Suppressor macrophage treated with lipopolysaccharide for 4 hours (primary cell): ENCODE measurements at places on chromosomes 6 and 20.

DNA sequence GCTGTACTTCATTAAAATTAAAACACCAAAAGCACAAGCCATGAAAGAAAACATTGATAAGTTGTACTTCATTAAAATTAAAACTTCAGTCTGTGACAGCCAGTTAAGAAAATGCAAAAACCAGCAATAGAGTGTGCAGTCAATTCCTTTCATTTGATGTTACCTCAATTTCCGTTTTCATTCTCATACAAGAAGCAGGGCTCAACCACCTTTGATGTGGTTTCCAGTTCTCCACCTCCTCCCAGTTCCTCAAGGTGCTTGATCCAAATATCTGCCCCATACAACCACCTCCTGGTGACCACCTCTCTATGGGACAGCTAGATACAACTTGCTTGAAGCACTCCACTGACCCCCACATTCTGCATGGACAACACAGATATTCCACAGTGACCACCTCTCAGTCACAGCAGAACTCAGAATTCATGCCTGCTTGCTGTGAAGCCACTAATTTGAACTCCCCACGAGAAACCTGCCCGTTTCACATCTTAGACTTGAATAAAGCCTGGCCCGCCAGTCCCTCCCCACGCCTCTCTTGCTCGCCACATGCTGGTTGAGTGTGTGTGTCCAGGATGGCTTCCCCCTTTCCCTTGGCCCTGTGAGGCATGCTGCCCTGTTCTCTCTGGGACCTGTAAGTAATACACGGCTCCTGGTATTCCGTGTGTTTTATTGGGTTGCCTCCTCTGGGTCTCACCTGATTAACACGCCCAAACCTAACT is 66.1 kb downstream of the FAM50B start:
- DNase-seq: no peak

GRCh38 chr6:151001387-151002056 is 136.0 kb downstream of the MTHFD1L start:
- no peak for DNase-seq

- no peak for DNase-seq
These were observed 17.2 kb downstream of the STK35 start for GRCh38 chr20:2118783-2119182.

- peak; percentile 72 for DNase-seq
These were observed 3.4 kb upstream of the MICAL1 start for GRCh38 chr6:109458774-109459531.

DNA sequence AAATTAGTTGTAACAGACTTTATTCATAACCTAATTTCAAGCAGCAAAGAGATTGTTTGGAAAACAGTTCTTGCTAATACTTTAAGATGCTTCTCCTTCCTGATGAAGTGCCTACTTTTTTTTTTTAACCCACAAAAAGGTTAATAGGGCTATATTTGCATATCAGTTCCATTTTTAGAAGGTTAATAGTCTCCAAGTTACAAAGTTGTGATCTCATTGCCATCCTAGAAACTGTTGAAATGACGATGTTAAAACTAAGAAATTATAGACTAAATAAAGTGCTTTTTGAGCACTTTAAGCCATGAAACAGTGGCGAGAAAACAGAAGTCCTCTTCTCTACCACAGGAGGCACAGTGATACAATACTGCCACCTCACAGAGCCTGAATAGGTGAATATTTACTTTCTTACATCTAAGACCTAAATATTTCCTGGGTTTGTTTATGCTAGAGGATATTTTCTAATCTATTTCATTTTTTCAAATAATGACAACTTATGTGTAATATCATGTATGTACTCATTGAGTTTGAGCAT is 5.3 kb downstream of the RNF144B start:
- DNase-seq: no peak

DNA sequence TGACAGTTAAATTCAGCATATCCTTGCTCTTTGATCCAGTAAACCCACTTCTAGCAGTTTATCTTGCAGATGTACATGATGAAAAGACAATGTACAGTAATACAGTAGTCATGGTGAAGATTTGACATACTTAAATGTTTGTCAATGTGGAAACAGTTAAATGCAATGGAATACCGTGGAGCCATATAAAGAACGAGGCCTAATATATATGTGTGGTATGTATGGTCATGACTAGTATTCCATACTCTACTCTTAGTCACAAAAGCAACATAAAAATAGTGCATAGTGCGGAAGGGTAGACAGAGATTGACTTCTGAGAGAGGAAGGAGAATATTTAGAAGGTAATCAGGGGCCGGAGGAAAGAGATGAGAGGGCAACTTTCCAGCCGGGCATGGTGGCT is 70.7 kb upstream of the ARMC2 start:
- DNase-seq: no peak

- no peak for DNase-seq
These were observed 35.5 kb upstream of the ZNF133 start for GRCh38 chr20:18252597-18253451.

DNA sequence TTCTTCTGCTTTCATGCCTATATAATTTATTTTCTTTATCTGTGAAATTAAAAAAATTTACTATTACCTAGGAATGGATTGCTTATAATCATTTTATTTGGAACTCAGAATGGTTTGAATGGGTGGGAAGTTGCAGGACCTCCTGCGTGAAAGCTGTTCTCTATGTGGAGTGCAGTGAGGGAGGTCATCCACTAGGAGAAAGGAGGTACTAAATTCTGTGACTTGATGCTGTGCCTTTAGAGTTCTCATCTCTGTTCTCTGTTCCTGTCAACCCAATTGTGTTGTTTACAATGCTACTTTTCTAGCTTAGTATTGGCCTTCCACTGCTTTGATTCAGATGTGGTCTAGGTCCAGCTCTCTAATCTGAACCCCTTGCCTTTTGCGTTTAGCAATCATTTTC is 65.0 kb upstream of the HIVEP1 start:
- DNase-seq: no peak

DNA sequence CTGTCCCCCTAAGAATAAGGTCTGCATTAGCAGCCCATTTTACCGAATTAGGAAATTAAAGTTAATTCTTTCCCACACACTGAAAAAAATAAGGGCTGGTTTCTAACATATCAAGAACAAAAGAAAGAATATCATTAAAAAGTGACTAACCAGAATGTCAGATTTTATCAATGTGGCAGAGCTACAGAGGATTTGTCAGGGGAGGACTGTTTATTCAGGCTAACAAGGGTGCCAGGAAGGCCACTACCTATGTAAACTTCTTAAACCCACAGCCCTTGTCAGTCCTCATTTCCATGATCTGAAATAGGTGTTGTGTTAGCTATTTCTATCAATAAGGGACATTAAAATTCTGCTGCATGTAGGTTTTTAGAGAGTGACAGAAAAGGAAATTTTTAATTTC is 76.4 kb downstream of the BACH2 start:
- no peak for DNase-seq

GRCh38 chr6:92110403-92110802 is 1309.0 kb downstream of the EPHA7 start:
- no peak for DNase-seq

- peak; percentile 30 for DNase-seq
These were observed at the start of gene L3MBTL1 for GRCh38 chr20:43507150-43508080. TSS of gene L3MBTL1 (plus strand) at chr20:43507697. CDS start at chr20:43513504, 5,807 bp downstream.

DNA sequence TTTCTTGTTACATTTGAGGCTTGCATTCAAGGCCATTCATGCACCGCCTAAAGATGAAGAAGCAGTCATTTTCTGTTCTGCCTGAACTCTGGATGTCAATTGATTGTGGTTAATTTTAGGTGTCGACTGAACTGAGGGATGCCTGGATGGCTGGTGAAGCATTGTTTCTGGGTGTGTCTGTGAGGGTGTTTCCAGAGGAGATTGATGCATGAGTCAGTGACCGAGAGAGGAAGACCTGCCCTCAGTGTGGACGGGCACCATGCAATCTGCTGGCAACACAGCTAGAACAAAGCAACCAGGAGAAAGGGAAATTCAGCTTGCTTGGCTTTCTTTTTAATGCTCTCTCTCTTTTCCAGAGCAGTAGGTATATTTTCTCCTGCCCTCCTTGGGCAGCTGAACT is 164.1 kb upstream of the ECI2 start:
- DNase-seq: peak; percentile 28

DNA sequence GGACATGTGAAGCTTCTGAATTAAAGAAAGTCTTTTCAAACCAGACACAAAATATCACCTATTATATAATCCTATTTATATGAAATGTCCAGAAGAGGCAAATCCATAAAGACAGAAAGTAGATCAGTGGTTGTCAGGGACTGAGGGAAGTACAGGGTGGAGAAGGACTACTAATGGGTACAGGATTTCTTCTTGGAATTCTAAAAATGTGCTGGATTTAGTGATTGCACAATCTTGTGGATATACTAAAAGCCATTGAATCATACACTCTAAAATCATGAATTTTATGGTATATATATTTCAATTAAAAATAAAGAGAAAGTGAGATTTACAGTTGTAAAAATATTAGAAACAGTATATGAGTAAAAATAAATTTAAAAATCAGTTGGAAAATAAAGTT is 18.7 kb upstream of the MC3R start:
- DNase-seq: no peak

DNA sequence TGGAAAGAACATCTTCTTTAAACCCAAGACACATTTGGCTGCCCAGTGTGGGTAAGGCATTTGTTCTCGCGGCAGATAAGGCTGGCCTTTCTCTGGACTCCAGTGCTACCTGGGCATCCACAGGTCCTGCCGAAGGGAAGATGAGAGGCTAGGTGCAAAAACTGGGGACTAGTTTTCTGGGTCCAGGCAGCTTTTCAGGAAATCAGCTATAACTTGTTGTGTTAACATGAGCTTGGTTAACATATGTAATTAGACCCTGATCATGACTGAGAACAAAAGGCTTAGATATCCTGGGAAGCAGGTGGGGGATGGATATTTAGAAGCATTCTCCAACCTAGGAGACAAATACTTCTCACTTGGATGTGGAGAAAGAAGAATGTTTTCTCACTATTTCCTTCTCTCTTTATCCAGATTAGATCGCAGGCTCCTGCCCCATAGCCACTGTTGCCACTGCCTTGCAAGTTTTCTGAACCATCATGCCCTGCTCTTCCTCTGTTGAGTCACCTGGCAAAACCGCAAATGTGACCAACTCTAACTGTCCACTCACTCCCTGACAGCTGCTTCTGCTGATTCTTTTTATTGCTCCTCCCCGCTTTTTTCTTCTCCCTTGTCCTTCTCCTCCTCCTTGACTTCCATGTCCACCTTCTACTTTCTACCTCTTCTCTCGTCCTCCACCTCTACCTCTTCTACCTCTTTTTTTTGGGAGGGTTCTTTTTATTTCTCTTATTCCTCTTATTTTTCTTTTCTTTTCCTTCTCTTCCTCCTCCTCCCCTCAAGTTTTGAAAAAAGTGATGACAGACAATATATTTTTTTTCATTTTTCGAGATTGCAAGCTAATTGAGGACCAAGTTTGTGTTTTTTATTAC is 258.1 kb downstream of the UTRN start:
- DNase-seq: peak; percentile 8

DNA sequence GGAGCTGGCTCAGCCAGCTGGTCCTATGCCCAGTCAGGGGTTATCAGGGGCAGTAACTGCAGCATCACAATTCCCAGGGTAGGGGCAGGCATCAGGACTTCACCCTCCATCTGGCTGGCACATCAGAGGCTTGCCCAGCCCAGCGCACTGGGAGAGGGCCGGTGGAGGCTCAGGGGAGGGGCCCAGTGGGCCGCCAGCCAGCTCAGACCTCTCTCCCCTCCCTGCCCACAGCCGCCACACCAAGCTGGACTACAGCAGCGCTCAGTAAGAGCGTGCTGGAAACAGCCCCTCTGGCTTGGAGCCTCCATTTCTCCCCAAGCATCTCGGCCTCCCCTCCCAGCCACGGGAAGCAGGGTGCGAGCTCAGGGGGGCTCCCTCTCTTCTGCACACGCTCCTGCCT is 22.0 kb downstream of the ADA start:
- no peak for DNase-seq

GRCh38 chr6:54768494-54768893 is 78.1 kb upstream of the FAM83B start:
- no peak for DNase-seq

- no peak for DNase-seq
These were observed 615.5 kb downstream of the C6orf118 start for GRCh38 chr6:164693944-164694343.

GRCh38 chr6:20769631-20770030 is 235.4 kb downstream of the CDKAL1 start:
- DNase-seq: no peak

- DNase-seq: no peak
These were observed 84.7 kb downstream of the F13A1 start for GRCh38 chr6:6235786-6236185.

GRCh38 chr6:7541175-7542064 is at the start of gene DSP:
TSS of gene DSP (plus strand) at chr6:7541671. CDS start at chr6:7541916, 245 bp downstream.
- peak; percentile 12 for DNase-seq

GRCh38 chr6:139126255-139126654 is 8.6 kb upstream of the HECA start:
- DNase-seq: peak; percentile 89

DNA sequence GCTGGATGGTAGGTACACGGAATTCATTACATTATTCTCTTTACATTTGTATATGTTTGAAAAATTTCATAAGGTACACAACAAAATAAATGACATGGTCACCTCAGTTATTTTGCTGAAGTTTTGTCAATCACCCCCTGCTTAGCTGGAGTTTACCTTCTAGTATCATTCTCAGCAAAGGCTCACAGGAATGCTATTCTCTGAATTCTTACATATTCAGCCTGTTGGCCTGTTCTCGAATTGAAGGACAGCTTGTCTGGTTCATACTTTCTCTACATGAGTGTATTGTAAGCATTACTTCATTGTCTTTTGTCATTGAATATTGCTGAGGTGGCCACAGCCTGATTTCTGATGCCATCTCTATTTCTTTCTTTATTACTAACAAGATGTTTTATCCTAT is 12.8 kb downstream of the CALHM5 start:
- no peak for DNase-seq

DNA sequence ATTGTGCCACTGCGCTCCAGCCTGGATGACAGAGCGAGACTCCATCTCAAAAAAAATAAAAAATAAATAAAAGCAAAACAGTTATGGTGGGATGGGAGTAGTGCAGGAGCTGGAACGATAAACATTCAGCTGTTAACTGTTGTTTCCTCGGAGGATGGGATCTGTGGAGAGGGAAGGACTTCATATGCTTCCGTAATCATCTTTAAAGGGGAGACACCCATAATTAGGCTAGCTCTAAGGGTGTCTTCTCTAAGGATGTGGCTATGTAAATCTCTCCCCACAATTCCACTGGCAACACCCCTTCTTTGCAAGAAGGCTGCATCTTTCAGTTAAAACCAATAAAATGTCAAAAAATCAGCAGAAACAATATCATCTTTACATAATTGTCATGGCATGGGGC is 42.6 kb upstream of the MTHFD1L start:
- no peak for DNase-seq

GRCh38 chr6:98828941-98829411 is 5.4 kb upstream of the POU3F2 start:
- DNase-seq: no peak

- no peak for DNase-seq
These were observed 306.6 kb upstream of the EXOC2 start for GRCh38 chr6:999552-999951.
